Natural killer cell (primary cell): ENCODE measurements at places on chromosomes 11 and 22. TPM values are rescaled to one million over a fixed set of nuclear protein-coding genes. Genes with fewer than 3 reads are reported as not detected.

Gene PKNOX2
- total RNA-seq = not detected

- H3K27ac ChIP-seq = peak overlapping the region; percentile 28
- DNase-seq = peak; percentile 75
- H3K4me1 ChIP-seq = peaks cover 21% of the 10 kb centered on the region
Observed at GRCh38 chr22:21657360-21658032, 8.3 kb upstream of the PPIL2 start.

- no peak overlapping the region for H3K27ac ChIP-seq
- DNase-seq = no peak
- H3K4me3 ChIP-seq = no peak overlapping the region
- H3K4me1 ChIP-seq = no peaks in the 10 kb centered on the region
Observed at GRCh38 chr11:19355601-19356000, 114.9 kb upstream of the E2F8 start.

Gene SUSD2
- total RNA-seq = 1.5 TPM

Gene INS
- not detected for total RNA-seq

DNA sequence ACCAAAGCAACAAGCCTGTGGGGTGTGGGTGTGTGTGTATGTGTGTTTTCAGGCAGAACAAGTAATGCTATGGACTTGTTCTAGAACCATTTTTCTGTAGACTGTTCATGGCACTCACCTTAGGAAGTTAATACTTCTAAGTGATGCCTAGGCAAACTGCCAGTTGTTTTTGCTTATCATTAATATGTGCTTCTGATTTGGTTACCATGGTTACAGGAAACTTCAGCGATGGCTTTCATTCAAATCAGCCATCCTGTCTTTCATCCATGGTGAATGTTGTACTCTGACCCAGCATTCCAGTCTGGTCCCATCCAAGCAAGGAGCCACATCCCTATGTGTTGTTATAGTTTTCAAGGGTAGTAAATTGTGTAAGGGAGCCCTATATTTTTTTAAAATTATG is 49.8 kb upstream of the ARHGAP20 start:
- no peak overlapping the region for H3K27ac ChIP-seq
- no peak for DNase-seq
- no peaks in the 10 kb centered on the region for H3K27me3 ChIP-seq
- no peaks in the 10 kb centered on the region for H3K36me3 ChIP-seq

- no peak overlapping the region for H3K4me3 ChIP-seq
- no peaks in the 10 kb centered on the region for H3K27me3 ChIP-seq
- peaks cover 11% of the 10 kb centered on the region for H3K4me1 ChIP-seq
- no peak overlapping the region for H3K27ac ChIP-seq
- H3K36me3 ChIP-seq = no peaks in the 10 kb centered on the region
- no peak for DNase-seq
Observed at GRCh38 chr11:45151362-45151982, 5.0 kb downstream of the PRDM11 start.

- H3K4me3 ChIP-seq = no peak overlapping the region
- no peak overlapping the region for H3K27ac ChIP-seq
- H3K27me3 ChIP-seq = no peaks in the 10 kb centered on the region
Observed at GRCh38 chr11:36790526-36790925, 192.5 kb upstream of the RAG2 start.

DNA sequence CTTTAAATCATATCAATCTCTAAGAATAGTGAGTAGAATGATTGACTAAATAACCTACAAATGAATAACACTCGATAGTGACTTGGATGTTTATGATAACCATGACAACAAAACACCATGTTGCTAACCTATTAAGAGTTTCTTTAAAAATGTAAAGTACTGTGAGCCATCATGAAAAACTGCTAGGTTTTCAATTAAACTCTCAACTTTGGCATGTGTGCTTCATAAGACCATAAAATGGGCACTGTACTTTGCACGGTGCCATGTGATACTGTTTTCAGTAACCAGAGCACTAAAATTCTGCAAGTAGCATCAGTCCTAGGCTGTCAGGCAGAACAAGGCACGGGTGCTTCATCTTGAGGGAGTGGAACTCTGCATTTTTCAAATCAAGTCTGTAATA is 96.2 kb upstream of the TRIM77 start:
- no peaks in the 10 kb centered on the region for H3K4me1 ChIP-seq
- H3K27ac ChIP-seq = no peak overlapping the region
- H3K4me3 ChIP-seq = no peak overlapping the region
- H3K36me3 ChIP-seq = no peaks in the 10 kb centered on the region

- H3K4me1 ChIP-seq = peaks cover 31% of the 10 kb centered on the region
- no peak overlapping the region for H3K4me3 ChIP-seq
- no peaks in the 10 kb centered on the region for H3K36me3 ChIP-seq
- no peak for DNase-seq
- H3K27ac ChIP-seq = no peak overlapping the region
Observed at GRCh38 chr11:128908391-128909246, 17.5 kb downstream of the KCNJ5 start.

Gene APOL6
- 122 TPM for total RNA-seq

Gene BBOX1
- total RNA-seq = not detected

Gene CHRM4
- total RNA-seq = 3.7 TPM

Gene LRP4
- not detected for total RNA-seq

GRCh38 chr22:22388494-22388893 is 120.0 kb downstream of the ZNF280B start:
- no peak for DNase-seq
- H3K4me3 ChIP-seq = no peak overlapping the region

GRCh38 chr22:43210631-43211515 is 23.9 kb upstream of the TTLL12 start:
- DNase-seq = no peak
- H3K4me1 ChIP-seq = peaks cover 13% of the 10 kb centered on the region
- H3K27me3 ChIP-seq = no peaks in the 10 kb centered on the region
- no peak overlapping the region for H3K4me3 ChIP-seq
- no peaks in the 10 kb centered on the region for H3K36me3 ChIP-seq

Gene P4HA3
- total RNA-seq = not detected

GRCh38 chr11:75592715-75593114 is 30.7 kb downstream of the SERPINH1 start:
- H3K36me3 ChIP-seq = no peaks in the 10 kb centered on the region
- no peak overlapping the region for H3K4me3 ChIP-seq
- H3K4me1 ChIP-seq = peaks cover 10% of the 10 kb centered on the region
- DNase-seq = no peak
- H3K27me3 ChIP-seq = no peaks in the 10 kb centered on the region

Gene ADORA2A
- 11.0 TPM for total RNA-seq

DNA sequence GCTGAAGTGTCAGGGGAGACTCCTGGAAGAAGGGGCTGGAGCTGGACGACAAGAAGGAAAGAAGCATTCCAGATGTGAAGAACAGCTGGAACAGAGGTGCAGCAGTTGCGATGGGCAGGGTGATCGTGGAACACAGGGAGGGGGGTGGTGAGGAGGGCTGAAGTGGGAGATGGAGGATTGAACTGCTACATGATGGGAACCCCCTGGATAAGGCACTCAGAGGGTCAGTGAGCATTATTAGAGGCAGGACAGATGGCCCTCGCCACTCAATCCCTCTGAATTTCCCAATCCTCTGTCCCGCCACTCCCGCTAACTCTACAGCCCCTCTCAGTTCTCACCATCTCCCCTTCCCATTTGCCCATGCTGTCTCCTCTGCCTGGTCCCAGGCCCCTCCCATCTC is 14.0 kb downstream of the SERPINH1 start:
- H3K27ac ChIP-seq = no peak overlapping the region
- peaks cover 13% of the 10 kb centered on the region for H3K36me3 ChIP-seq
- H3K4me3 ChIP-seq = no peak overlapping the region
- H3K4me1 ChIP-seq = peaks cover 13% of the 10 kb centered on the region
- DNase-seq = no peak

GRCh38 chr11:18144243-18144642 is 11.9 kb downstream of the MRGPRX3 start:
- H3K36me3 ChIP-seq = no peaks in the 10 kb centered on the region
- no peak for DNase-seq
- no peaks in the 10 kb centered on the region for H3K4me1 ChIP-seq

DNA sequence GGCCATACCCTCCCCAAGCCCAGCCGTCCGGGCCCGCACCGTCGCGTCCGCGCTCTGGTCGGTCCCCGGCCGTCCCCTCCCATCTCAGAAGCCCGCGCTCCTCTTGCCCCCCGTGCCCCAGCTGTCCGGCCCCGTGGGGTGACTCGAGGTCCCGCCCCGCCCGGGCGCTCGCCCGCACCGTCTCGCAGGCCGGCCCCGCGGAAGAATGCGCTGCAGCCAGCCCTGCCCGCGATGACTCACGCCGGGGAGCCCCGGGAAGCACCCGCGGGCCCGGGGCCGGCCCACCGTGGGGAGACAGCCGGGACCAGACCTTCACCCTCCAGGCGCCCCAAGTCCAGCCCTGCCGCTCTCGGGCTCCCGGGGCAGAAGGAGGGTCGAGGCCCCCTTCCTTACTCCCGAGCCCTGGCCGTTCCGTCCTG is 320 bp upstream of the PHLDA2 start:
- no peaks in the 10 kb centered on the region for H3K36me3 ChIP-seq
- peaks cover 50% of the 10 kb centered on the region for H3K4me1 ChIP-seq

GRCh38 chr11:76788661-76789442 is 5.7 kb downstream of the TSKU start:
- H3K27ac ChIP-seq = no peak overlapping the region
- peaks cover 7% of the 10 kb centered on the region for H3K4me1 ChIP-seq
- no peak for DNase-seq
- H3K4me3 ChIP-seq = no peak overlapping the region
- H3K27me3 ChIP-seq = peaks cover 8% of the 10 kb centered on the region

DNA sequence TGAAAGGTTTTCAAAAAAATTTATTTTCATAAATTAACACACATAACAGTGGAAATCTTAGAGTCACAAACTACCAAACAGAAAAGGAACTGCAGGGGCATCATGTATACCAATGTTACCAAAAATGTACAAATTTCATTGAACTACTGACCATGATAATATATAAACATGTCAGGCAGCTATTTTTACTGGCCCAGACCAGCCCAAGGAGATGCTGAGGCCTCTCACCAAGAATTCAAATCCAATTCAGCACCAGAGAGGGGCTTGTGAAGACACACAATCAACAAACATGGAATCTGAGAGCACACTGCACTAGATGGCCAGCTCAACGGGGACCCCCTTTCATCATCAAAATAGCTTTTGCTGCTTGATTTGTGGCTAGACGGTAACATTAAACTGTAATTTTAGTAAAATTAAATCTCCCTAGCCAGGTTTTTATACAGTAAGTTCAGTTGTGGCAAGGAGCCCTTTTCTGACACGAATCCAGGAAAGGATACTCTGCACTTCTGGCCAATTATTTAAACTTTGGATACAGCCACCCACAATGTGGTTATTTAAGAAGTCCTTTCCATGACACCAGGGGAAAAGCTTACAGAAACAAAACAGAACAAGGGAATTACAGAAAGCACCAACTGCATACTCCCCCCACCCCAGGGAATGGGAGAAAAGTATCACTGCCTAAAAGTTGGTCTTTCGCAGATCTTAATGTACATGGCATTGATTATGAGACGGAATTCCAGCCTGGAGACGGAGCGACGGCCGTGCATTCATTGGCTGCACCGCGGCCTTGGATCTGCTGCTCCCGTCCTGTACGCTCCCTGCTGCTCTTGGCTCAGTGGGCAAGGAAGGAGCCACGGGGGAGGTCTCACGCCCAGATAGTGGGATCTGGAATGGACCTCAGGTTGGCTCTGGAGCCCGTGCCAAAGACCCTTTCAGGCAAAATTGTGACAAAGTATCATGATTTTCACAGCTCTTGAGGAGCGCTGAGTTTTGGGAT is 19.6 kb upstream of the PISD start:
- H3K36me3 ChIP-seq = peaks cover 22% of the 10 kb centered on the region
- no peaks in the 10 kb centered on the region for H3K27me3 ChIP-seq
- H3K4me3 ChIP-seq = no peak overlapping the region
- DNase-seq = no peak
- H3K4me1 ChIP-seq = peaks cover 4% of the 10 kb centered on the region

GRCh38 chr11:88799771-88800500 is 265.8 kb downstream of the GRM5 start:
- no peak for DNase-seq
- H3K4me3 ChIP-seq = no peak overlapping the region

- no peak overlapping the region for H3K4me3 ChIP-seq
- peaks cover 12% of the 10 kb centered on the region for H3K4me1 ChIP-seq
- H3K36me3 ChIP-seq = no peaks in the 10 kb centered on the region
- H3K27ac ChIP-seq = no peak overlapping the region
- peaks cover 4% of the 10 kb centered on the region for H3K27me3 ChIP-seq
- DNase-seq = no peak
Observed at GRCh38 chr22:46501701-46502100, 35.7 kb downstream of the CELSR1 start.

Gene SLC2A11
- 11.8 TPM for total RNA-seq

- H3K4me3 ChIP-seq = no peak overlapping the region
- H3K27ac ChIP-seq = no peak overlapping the region
- H3K27me3 ChIP-seq = no peaks in the 10 kb centered on the region
- H3K4me1 ChIP-seq = peaks cover 40% of the 10 kb centered on the region
- DNase-seq = no peak
- no peaks in the 10 kb centered on the region for H3K36me3 ChIP-seq
Observed at GRCh38 chr11:74025467-74026166, 16.7 kb upstream of the UCP3 start.

GRCh38 chr11:9600644-9601036 is 27.2 kb downstream of the WEE1 start:
- peaks cover 33% of the 10 kb centered on the region for H3K4me1 ChIP-seq
- no peaks in the 10 kb centered on the region for H3K27me3 ChIP-seq
- peak overlapping the region; percentile 80 for H3K27ac ChIP-seq
- H3K4me3 ChIP-seq = peak overlapping the region; percentile 13
- no peak for DNase-seq

DNA sequence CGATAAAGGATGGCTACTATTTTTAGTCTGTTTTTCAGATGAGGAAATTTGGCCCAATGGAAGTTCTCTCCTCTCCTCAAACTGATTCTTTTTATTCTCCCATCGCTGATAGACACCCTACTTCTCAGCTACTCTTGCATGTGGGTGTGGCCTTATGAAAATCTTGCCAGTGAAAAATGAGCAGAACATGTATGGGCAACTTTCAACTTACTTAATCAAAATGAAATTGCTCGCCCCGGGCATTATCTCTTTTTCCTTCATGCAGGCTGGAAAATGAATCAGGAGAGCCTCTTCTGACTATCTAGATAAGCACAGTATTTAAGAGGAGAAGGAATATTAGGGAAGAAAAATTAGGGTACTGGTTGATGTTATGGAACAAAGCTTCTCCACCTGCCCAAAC is 2354.7 kb upstream of the RAG2 start:
- no peaks in the 10 kb centered on the region for H3K36me3 ChIP-seq
- no peak for DNase-seq
- no peaks in the 10 kb centered on the region for H3K27me3 ChIP-seq

- DNase-seq = no peak
- H3K27ac ChIP-seq = no peak overlapping the region
- no peaks in the 10 kb centered on the region for H3K27me3 ChIP-seq
- H3K4me3 ChIP-seq = no peak overlapping the region
Observed at GRCh38 chr11:18111005-18111404, 5.1 kb upstream of the SAAL1 start.

Gene JAM3
- 2.4 TPM for total RNA-seq
